ENCODE measurements at places on chromosomes 12 and 14.

DNA sequence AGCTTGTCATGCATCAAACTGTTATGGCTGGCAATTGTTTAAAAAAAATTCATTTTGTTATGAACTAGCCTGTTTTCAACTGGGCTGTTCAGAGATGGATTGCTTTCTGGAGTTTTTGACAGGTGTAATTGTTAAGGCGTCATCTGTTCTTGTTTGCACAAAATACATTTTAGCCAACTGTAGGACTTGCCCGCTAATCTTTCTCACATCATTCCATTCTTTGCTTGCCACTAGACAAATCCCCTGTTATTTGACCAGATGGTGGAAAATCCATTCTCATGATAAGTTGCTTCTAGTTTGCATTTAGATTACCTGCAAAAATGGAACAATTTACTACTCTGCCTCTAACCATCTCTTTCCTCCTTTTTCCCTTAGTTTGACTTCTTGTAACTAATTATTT, 114.3 kb downstream of the NPAS3 start:
- DNase-seq, result no peak

DNA sequence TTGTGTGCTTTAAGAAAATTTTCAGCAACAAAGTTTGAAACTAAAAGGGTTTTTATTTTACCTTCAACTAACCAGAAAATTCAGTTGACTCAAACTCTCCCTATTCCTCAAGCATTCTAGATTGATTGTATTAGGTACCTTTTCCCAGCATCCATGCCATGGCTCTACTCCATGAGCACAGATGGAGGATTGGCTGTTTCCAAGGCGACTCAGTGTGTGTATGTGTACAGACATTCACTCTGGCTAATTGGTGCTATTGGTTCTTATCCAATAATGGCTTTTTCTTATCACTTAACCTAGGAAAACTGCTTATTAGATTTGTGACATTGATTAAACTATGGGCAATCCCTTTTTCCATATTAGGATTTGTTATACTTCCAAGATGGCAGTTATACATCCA, 202.6 kb downstream of the ANO6 start:
- no peak for DNase-seq

DNA sequence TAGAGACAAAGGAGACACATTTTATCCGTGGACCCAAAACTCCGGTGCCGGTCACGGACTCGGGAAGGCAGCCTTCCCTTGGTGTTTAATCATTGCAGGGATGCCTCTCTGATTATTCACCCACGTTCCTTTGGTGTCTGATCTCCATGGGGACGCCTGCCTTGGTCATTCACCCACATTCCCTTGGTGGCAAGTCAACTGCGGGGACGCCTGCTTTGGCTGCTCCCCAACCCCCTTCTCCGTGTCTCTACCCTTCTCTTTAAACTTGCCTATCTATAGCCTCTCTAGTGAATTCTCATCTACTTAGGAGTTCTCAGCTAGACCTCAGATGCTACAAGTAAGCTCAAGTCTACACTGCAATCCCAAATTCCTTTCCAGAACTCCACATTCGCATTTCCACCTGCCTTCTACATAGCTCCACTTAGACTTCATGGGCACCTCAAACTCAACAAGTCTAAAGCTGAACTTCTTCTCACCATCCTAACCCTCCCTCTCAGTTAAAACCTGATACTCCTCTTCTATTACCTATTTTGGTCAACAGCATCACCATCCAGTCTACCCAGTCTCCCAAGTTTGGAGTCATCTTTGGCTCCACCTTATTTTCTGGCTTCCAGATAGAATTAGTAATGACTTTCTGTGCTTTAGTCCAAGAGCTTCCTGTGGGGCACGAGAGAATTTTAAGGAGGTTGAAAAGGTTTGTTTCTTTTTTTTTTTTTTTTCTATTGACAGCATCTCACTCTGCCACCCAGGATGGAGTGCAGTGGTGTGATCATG, 14.4 kb downstream of the SPTLC2 start:
- no peak for DNase-seq

DNA sequence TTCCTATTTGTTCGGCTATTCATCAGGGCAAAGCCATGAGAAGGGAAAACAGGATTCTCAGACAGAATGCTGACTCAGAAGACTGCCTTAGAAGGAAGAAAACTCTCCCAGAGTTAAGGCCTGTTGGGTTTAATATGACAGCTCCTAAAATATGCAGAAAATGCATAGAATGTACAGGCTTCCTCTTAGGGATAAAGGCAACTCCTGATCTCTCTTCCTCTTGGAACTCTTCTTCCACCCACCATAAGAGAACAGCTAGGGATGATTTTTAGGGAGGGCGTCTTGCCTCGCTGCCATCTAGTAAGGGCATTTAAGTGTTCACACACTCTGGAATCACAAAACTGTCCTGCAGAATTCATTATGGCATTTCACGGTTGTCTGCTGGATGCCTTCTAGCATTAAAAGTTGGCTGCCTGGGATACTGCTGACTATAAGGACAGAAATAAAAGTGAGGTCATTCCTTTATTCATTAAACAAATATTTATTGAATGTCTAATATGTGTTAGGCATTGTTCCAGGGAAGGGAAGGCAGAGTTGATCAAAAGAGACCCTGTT, 73.7 kb downstream of the DCAF5 start:
- no peak for DNase-seq

- DNase-seq, result no peak
These were observed 26.0 kb downstream of the C12orf42 start for GRCh38 chr12:103469719-103470118.

DNA sequence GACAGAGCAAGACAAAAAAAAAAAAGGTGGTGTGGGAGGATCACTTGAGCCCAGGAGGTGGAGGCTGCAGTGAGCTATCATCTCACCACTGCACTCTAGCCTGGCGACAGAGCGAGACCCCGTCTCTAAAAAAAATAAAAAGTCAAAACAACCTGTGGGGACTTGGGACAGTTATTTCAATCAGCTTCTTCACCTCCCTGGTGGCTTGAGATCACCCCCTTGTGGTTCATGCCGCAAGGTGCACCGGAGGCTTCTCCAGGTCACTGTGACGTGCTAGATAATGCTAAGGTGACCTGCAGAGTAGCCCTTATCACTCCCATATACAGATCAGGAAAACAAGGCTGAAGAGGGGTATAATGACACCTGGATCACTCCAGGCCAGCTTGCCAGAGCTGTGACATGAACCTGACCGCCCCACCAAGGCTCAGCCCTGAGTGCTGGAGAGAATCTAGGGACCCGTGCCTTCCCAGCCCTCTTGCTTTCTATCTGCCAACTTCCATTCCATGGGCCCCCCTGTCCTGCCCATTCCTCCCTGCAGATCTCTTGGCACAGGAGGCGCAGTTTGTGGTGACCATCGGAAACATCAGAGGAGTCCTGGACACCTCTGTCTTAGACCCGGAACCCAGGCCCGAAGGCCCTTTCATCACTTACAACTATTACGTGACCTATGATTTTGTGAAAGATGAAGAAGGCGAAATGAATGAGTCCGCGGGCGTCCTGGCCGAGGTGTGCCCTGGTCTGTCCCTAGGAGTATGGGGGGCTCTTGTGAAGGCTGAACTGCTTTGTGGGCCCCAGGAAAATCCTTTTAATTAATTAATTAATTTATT, 8.1 kb downstream of the LRRC43 start:
- peak; percentile 81 for DNase-seq

GRCh38 chr12:53430116-53430515, 6.5 kb downstream of the AMHR2 start:
- DNase-seq, result no peak

DNA sequence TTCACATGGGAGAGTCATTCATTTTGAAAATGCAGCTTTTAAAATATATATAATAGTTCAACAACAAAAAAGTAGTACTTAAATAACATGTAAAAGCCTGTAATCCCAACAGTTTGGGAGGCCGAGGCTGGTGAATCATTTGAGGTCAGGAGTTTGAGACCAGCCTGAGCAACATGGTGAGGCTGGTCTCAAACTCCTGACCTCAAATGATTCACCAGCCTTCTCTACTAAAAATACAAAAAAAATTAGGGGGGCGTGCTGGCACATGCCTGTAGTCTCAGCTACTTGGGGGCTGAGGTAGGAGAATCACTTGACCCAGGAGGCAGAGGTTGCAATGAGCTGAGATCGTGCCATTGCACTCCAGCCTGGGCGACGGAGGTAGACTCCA, 256.3 kb upstream of the RGS6 start:
- DNase-seq, result no peak

- no peak for DNase-seq
These were observed 150.5 kb downstream of the PELI2 start for GRCh38 chr14:56268673-56269072.

GRCh38 chr12:122726080-122726558, 4.5 kb downstream of the HCAR1 start:
- DNase-seq, result no peak

DNA sequence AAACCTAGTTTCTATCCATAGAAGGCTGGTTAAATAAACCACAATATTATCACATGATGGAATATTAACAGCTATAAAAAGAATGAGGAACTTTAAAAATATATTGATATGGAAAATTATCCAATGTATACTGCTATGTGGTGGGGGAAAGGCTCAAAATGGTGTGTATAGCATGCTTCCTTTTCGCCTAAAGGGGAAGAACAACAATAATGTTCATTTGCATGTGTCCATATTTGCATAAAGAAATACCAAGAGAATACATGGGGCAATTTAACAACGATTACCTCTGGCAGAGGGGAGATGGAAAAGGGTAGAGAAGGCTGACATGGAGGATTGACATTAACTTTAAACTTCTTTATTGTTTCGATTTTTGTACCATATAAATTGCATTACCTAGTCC, 121.3 kb upstream of the PARP11 start:
- DNase-seq, result no peak

- DNase-seq, result no peak
These were observed 1.3 kb upstream of the KCNH5 start for GRCh38 chr14:63046339-63047268.

- DNase-seq, result no peak
These were observed 71.2 kb downstream of the BORCS5 start for GRCh38 chr12:12428047-12428446.

DNA sequence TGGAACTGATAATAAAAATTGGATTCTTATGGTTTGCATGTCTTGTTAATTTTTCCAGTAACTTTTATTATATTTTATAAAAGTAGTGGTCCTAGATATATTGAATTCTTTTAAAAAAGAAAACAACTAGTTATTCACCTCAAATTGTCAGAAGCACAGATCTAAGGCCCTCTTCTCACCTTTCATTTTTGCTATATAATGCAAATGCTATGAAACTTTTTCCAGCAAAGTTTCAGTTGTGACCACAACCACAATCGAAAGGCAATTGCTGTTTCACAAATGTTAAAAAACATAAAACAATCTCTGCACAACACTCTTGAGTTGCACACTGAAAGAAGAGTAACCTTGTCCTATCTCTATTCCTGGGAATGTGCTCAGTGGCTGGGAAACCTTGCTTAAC, 479.8 kb upstream of the FLRT2 start:
- DNase-seq, result no peak

DNA sequence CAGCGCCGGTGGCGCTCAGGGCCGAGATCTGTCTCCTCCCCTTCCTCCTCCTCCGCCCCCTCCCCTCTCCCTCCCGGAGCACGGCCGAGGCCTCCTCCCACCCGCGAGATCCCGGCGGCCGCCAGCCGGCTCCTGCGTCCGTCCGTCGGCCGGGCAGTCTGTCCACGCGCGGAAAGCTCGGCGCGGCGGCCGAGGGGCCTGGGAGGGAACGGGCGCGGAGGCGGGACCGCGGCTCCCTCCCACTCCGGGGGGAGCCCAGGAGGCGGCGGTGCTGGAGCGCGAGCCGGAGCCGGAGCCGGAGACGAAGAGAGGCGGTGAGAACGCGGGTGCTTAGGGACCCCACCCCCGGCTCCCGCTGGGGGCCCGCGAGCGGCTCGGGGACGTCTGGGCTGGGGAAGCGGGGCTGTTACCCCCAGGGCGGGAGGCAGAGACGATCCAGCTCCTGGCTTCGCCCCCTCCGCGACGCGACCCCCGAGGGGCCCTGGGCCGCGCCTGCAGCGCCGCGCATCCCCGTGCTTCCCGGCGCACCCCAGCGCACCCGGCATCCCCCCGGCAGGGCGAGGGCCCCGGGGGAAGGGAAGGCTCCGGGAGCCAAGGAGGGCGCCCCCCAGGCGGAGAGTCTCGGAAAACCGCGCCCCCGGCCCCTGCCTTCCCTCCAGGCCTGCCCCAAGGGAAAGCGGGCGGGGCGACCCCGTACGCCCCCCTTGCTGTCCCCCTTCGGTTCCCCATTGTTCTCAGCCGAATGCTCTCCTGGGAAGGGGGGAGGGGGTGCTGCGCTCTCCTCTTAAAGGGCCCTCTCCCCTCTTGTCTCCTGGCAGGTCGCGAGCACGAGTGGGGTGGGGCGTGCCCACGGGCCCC, at the start of gene DTX1:
TSS of gene DTX1 (plus strand) at position 100 of the 858 bp plus-strand sequence. CDS start 1,463 bp downstream, outside the sequence.
- DNase-seq, result no peak

GRCh38 chr12:32134101-32134888, 27.6 kb downstream of the BICD1 start:
- no peak for DNase-seq

- DNase-seq, result no peak
These were observed 24.8 kb upstream of the PKP2 start for GRCh38 chr12:32921397-32921796.

- no peak for DNase-seq
These were observed 374.7 kb downstream of the C12orf75 start for GRCh38 chr12:105705235-105705634.

- DNase-seq, result peak; percentile 26
These were observed 57.5 kb downstream of the PLEKHA5 start for GRCh38 chr12:19186722-19187661.

DNA sequence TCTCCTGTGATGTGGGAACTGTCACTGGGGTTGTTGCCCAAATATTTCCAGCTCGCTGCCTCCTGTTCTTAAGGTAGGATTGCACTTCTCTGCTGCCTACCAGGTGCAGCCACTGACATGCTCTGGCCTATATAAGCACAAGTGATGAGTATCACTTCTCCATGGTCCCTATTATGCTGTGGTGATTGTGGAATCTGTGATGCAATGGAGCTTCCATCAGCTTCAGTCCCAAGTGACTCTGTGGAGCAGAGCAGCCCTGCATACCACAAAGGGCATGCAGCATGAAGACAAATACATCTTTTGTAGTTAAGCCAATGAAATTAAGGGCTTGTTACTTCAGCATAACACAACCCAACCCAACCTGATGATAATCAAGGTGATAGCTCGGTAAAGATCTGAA, 43.5 kb downstream of the CKAP4 start:
- DNase-seq, result no peak

DNA sequence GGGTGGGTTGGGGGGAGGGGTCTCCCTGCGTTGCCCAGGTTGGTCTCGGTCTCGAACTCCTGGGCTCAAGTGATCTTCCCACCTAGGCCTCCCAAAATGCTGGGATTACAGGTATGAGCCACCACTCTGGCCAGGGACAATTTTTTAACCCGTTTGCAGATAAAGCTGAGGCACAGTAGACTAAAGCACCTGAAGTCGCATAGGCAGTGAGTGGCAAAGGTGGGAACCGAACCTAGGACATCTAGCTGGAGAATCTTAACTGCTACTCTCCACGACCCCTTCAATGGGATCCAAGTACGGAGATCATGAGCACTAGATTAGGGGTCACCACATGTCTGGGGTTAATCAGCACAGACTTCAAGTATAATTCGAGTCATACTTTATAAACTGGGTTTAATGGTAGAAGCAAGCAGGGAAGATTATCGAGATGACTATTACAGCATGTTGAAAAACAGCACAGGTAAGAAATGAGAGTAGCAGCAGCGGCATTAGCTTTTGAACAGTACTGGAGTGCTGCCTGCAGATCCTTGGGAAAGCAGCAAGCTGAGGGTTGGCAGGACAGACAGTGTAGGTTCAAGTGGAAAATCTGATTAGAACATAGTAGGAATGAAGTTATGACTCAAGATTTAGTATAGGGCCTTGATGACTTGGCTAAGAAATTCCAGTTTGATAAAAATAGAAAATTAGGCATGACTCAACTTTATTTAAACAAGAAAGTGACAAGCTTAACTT, 23.9 kb downstream of the NID2 start:
- no peak for DNase-seq

- DNase-seq, result no peak
These were observed 36.0 kb downstream of the SCARB1 start for GRCh38 chr12:124827588-124828184.
